Fibroblast of skin of right biceps (primary cell): ENCODE measurements at places on chromosomes 3 and 15.

- no peak for DNase-seq
Measured at GRCh38 chr3:124691599-124691998, 38.7 kb upstream of the UMPS start.

DNA sequence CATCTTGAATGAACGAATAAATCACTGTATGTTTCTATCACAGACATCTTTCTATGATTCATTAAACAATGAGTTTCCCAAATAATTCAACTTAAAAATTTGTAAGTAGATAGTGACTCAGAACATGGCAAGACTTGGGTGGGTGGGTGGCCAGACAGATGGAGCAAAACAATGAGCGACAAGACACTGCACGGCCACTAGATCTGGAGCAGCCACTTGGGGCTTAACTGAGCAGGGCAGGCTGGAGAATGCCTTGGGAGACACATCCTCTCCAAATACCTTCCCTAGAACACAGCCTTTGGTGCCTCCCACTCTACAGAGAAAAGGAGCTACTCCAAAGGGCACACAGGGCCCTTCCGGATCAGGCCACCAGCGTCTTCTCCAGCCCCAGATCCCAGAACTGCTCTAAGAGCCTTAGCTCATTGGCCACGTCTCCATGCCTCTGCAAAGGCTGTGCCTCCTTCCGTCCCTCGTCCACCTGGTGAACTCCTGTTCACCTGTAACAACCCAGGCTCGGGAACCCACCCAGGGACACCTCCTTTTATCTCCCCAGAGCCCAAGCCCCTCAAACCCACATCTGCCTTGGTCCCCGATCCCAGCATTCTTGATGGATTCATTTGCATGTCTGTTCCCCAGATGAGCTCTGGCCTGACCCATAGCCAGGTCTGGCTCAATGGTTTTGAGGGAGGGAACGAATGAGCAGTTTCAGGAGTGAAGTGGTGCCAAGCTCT is 134.9 kb upstream of the IQSEC1 start:
- DNase-seq = no peak

DNA sequence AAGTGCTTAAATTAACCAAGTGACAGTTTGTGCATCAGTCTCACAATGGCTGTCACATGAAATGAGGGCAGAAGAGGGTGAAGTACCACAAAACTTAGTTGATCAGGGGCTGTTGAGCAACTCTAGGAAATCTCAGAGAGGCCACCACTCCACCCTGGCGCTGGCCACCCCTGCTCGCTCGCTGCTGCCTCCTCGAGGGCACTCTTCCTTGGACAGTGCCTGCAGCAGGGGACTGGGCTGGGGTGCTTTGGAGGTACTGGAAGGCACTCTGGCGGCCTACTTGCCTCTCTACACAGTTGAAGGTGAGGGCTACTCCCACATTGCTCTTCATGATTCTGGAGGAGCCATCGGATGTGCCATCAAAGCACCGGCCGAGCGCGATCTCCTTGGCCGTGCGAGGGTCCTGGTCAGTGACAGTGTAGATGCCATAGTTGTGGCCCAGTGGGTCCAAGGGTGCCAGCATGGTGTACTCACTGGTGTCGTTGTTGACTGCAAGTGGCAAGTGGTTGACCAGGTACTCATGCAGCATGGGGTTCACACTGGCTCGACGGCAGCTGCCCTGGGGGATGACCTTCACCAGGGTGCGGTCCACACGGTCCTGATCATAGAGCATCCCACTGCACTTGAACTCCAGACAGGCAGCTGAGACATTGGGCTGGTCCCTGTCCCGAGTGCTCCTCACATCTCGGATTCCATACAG is 11.6 kb upstream of the CLPX start:
- no peak for DNase-seq

DNA sequence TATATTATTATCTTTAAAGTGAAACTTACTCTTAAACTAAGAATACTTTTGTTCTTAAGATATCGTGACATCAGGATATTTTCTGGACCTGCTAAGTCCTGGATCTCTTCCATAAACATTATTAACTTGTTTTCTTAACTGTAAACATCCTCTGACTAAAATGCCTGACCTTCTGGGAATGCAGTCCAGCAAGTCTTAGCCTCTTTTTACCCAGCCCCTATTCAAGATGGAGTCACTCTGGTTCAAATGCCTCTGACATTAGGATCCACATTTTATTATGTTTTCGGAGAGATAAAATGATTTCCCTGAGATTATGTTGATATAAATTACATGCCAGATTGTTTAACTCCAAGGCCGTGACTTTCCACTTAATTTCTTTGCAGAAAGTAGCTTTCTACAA is 37.6 kb downstream of the OSTN start:
- peak; percentile 56 for DNase-seq

- no peak for DNase-seq
Measured at GRCh38 chr3:30073622-30074021, 532.8 kb upstream of the TGFBR2 start.

GRCh38 chr15:25795061-25795460 is 68.1 kb downstream of the ATP10A start:
- DNase-seq = no peak

DNA sequence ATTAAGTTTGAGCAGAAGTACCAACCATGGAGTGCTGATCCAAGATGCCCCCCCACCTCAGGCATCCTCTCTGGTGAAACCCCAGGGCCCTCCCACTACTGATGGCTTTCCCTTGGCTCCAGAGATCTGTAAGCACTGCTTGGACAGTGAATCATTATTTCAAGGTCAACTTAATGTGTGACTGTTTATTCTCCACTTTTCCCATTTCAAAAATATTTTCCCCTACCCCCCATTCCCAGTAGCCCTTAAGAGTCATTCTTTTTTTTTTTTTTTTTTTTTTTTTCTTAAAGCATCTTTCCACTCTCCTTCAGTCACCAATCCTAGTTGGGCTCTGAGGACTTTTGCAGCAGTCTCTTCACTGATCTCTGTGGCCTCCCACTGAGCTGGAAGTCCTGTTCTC is 82.6 kb downstream of the PCCB start:
- DNase-seq = peak; percentile 74

DNA sequence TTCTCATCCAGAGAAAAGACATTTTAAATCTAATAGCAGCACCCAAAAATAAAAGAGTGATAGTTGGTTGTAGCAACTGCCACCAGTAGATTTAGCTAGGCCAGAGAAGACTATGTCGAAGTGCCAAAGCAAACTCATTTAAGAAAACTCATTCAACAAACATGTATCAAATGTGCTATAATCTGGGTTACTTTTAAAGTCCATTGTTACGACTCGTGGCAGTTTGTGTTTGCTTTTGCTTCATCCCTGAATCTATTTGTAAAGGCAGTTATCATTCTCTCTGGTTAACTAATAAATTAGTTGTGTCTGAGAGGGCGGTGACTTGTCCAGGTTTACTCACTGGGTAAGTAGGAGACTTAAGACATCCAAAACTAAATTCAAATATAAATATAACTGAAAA is 159.4 kb downstream of the ZIC4 start:
- peak; percentile 73 for DNase-seq

DNA sequence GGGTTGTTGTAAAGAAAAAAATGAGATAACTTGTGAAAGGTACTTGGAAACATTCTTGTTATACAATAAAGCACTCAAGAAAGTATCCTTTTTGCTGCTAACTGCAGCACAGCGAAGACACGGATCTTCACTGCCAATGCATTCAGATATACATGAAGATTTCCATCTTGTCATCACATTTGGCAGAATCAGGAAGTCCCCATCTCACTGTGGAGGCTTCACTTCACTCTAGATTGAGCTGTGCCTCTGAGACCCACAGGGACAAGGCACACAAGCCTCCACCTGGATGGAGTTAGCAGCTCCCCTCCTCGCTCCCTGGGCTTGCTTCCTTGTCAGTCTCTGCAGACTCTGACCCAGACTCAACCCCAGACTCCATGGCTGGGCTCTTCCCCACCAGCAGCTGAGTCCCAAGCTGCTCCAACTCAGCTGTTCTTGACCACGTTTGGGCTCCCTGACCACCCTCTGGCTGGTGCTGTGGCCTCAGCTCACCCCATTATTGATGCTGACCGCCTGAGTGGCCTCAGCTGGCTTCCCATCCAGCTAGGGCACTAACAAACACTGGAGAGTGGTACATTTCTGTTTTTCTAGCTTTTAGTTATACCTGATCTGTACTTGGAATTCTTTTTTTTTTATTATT is 45.4 kb upstream of the SMAD3 start:
- DNase-seq = no peak

DNA sequence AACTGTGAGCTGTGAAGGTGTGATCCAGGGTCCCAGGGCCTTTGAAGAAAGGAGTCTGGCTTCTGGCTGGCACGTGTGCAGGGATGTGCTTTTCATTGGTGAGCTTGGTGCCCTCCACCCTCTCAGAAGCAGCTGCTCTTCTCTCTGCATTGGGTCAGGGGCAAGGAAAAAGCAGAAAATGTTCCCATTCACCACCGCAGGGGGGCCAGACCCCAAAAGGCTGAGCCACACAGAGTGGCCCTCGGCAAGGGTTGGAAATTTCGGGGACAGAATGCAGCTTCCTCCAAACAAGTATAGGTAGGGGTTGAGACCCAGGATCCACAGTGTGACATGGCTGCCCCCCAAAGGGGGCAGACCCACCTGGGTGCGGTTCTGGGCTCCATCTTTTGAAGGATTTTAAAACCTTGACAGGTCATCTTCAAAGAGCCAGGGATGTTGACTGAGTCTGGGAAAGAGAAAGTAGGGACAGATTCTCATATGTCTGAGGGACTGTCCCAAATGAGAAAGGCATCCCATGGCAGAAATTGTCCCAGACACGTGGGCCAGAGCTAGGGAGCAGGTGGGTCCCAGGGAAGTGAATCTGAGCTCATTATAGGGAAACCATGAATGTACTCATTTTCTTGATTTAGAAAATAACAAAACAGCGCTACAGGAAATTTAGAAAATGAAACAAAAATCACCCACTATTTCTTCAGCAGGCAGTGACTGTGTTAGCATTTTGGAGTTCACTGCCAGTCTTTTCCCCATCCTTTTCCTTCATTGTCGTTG is 2.7 kb downstream of the CSK start:
- no peak for DNase-seq

- DNase-seq = no peak
Measured at GRCh38 chr3:42537350-42537749, 34.9 kb downstream of the VIPR1 start.

DNA sequence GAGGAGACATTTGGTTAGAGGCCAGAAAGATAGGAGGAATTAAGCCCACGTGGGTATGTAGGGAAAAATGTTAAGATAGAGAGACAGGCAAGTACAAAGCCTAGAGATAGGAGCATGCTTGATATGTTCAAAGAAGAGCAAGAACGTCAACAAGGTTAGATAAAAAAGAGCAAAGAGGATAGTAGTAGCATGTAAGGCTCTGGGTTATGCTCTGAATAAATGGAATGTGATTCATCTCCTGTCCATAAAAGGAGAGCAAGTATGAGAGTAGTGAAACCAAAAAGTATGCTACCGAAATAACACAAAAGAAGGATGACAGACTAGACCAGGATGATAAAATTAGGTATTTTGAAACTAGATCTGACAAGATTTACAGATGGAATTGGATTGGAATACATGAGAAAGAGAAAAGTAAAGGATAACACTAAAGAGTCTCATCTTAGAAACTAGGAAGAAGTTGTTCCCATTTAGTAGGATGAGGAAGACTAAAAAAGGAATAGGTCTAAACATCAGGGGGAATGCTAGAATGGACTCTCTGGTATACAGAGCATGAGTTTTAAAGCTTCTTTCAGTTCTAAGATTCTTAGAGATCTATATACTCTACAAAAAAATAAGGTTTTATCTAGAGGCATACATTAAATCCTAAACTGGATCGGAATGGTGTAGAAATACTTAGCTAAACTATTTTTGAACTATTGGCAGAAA is 59.1 kb downstream of the TRPM7 start:
- DNase-seq = peak; percentile 34

DNA sequence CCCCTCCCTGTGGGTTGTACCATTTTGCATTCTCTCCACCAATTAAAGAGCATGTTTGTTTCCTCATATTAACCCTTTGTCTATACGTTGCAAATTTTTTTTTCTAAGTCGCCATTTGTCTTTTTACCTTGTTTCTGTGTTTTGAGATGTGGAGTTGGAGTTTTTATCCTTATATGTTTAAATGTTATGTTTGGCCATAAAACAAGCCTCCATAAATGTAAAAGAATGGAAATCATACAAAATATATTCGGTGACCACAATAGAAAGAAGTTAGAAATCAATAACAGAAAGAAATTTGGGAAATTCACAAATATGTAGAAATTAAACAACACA is 29.2 kb downstream of the LRRK1 start:
- no peak for DNase-seq

DNA sequence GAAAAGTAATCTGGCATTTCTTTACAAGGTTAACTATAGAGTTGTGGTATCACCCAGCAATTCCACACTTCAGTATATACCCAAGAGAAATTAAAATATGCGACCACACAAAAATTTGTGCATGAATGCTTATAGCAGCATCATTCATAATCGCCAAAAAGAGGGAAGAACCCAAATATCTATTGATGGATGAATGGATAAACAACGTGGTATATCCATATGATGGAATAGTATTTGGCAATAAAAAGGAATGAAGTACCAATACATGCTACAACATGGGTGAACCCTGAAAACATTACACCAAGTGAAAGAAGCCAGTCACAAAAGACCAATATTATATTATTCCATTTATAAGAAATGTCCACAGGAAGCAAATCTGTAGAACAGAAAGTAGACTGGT is 8.6 kb upstream of the SKOR1 start:
- no peak for DNase-seq

DNA sequence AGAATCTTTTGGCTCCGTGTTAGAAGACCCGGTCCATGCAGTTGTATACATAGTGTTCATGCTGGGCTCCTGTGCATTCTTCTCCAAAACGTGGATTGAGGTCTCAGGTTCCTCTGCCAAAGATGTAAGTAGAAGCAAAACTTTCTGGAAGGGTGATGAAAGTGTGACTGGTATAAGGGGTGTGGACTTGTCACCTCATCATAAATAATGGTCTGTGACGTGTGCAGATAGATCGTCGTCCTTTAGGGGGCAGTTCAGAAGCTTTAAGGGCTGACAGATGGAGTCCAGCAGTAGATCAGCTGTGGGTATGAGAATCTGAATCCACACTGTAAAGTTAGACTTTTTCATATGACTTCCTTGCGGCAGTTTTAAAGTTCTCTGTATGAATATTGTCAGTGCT is 15.3 kb downstream of the SEC61A1 start:
- peak; percentile 61 for DNase-seq

DNA sequence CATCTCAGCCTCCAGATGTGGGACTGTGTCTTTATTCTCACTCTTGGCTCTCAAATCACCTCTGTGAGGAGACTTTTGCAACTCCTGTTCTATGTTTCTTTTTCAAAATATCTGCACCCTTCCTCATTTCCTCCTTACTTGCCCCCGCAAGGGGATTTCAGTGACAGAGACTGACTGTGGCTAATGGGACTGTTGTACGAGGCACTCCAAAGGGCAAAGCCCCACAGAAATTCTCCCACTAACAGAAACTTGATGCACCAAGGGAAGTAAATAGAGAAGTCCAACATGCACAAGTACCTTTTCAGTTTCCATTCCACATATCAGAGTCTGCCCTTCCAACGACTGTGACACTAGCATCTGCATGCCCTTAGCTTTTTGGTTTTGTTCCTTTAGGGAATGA is 69.7 kb downstream of the LRRK1 start:
- no peak for DNase-seq
